Activated naive CD8-positive, alpha-beta T cell treated with anti-CD3 and anti-CD28 coated beads, Interleukin-2, amount 10 ng/mL, durations not matched to agents 7 days and 5 days (primary cell): ENCODE measurements at places on chromosomes 7 and 10.

- no peak for DNase-seq
Measured at GRCh38 chr10:94487575-94487974, 58.0 kb upstream of the HELLS start.

- no peak for DNase-seq
Measured at GRCh38 chr7:4771737-4772136, 3.7 kb upstream of the AP5Z1 start.

DNA sequence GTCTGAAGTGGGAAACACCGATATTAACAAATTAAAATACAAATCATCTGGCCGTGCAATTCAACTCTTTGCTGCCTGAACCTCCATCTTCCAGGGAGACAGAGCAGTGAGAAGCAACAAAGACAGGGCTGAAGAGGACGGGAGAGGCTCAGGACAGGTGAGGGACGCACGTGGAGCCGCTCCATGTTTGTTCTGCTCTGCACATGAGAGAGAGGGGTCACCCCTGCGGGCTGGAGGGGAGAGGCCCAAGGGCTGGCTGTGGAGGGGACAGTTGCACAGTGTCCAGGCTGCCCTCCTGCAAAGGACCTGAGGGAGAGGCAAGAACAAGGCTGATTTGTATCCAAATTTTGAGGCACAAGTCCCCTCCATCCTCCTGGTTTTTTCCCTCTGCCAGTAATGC is 41.7 kb downstream of the COBL start:
- no peak for DNase-seq

DNA sequence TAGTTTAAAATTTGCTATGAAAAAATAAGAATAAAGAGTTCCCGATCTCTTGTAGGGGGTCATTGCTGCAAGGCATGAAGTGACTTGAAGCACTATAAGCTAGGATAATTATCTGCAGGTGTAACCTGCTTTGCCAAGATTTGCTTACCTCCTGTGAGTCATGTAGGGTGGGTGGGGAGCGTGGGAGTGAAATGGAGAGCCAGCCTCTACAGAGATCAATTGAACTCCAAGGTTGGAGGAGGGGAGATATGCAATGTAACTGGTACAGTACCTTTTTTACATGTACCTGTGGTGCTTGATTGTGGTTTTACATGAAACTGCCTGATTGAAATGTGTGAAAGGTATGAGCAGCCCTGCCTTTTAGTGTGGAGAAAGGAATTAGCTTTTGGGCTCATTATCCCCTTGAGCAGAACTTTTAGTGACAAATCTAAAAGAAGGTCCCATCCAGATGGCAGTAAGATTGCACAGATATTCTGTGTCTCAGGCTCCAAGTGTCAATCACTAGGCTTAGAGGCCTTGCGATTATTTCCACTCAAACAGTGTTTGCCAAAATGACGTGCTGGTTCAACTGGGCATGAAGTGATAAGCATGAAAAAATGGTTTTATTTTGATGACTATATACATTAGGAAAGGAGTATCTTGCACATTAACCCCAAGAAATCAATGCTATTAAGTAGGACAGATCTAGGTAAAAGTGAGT is 138.6 kb upstream of the GRB10 start:
- no peak for DNase-seq

DNA sequence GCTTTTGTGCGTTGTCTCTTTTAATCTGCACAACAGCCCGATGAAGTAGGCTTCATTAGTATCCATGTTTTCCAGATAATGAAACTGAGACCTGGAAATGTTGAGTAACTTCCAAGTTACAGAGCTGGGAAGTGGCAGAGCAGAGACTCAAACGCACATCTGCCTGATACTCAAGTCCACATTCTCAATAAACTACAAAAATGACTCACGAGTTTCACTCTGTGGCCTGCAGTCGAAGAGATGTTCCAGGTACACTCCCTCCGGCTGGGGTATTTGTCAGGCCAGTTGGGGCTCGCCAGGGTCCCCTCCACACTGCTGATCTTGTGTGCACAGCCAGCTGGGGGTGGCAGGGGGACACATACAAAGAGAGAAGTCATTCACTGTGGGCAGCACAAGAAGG is 17.7 kb upstream of the OPALIN start:
- DNase-seq: no peak

DNA sequence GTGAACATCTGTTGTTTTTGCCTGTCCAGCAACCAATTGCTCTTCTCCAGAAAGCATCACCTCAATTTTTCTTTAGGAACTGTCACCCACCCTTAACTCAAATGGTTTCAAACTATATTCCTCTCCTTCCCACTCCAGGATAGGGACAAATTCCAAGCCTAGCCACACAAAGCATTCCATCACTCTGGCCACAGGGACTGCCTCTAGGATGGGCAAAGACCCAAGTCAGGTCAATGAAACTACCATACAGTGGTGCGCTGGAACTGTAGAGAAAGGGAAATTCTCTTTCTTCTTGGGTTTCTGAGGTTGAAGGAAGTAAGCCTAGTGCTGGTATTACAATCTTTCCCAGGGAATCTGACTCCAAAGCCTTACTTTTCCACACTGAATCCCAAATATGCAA is 3.6 kb downstream of the MICU1 start:
- DNase-seq: no peak

DNA sequence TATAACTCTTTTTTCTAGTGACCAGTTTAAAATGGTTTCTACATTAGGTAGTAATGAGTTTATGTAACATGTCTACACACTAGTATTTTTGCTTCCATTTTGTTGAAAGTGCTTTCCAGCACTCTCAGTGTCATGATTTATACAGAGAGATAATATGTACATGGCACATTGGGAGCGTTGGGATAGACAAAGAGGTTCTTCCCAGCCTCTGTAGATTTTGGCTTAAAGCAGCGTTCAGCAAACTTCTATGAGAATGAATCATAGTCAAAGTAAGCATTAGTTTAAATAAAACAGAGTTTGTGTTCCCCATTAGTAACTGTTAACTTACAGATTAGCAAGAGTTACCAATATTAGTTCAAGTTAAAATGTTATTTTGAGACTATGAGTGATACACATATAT is 43.9 kb downstream of the SEPTIN14 start:
- no peak for DNase-seq

GRCh38 chr10:122301055-122301810 is 30.1 kb downstream of the BTBD16 start:
- no peak for DNase-seq

DNA sequence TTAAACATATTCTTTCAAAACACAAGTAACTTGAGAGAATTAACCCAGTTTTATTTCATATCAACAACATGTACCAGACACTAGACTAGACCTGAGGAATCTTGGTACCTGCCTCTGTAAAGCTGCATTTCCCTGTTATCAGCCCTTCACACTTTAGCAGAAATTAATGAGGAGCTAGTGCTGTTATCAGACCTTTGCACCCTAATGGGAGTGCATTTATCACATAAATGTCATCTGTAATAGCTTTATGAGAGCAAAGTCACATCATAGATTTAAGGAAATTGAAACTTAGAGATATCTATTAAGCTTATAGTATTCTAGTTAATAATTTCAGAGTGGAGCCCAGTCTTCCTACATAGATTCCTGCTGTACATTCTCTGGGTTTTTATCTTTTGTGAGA is 270.4 kb upstream of the YAE1 start:
- no peak for DNase-seq

GRCh38 chr7:22481726-22482125 is 18.3 kb downstream of the STEAP1B start:
- DNase-seq: no peak
